ENCODE measurements at places on chromosomes 6 and 20. TPM values are rescaled to one million over a fixed set of nuclear protein-coding genes. Genes with fewer than 3 reads are reported as not detected.

Gene RFX6
- not detected for total RNA-seq

Gene LPA
- not detected for total RNA-seq

Gene MEA1
- 37.4 TPM for total RNA-seq

Gene PBOV1
- not detected for total RNA-seq

Gene TEAD3
- 0.17 TPM for total RNA-seq

Gene OPRM1
- total RNA-seq, result not detected

Gene PTCRA
- total RNA-seq, result not detected

Gene TMEM244
- total RNA-seq, result not detected

Gene KCNK5
- not detected for total RNA-seq

Gene ZBTB12
- total RNA-seq, result 2.8 TPM

Gene EYA2
- 0.11 TPM for total RNA-seq

Gene SLC22A2
- not detected for total RNA-seq

Gene MTFR2
- total RNA-seq, result 0.54 TPM

Gene ACTL10
- total RNA-seq, result 0.95 TPM

Gene OPN5
- total RNA-seq, result not detected

Gene KCNQ5
- under 0.01 TPM for total RNA-seq

Gene ARG1
- 0.43 TPM for total RNA-seq

Gene MCM8
- 4.0 TPM for total RNA-seq

Gene C2
- 0.17 TPM for total RNA-seq

Gene SIRPD
- total RNA-seq, result not detected

Gene MATN4
- total RNA-seq, result under 0.01 TPM

Gene TSPO2
- not detected for total RNA-seq

Gene RAB44
- total RNA-seq, result not detected

Gene CDH4
- total RNA-seq, result 0.11 TPM

Gene SMOC2
- total RNA-seq, result not detected

Gene SMLR1
- not detected for total RNA-seq

Gene ZSCAN23
- 2.5 TPM for total RNA-seq

Gene SLC17A3
- not detected for total RNA-seq

Gene TRAPPC3L
- 0.11 TPM for total RNA-seq

Gene LINC00237
- not detected for total RNA-seq

Gene COL12A1
- 1.7 TPM for total RNA-seq

Gene NUS1
- 15.9 TPM for total RNA-seq

Gene CD83
- total RNA-seq, result 3.7 TPM

Gene BCAS4
- 0.52 TPM for total RNA-seq

Gene PROKR2
- total RNA-seq, result not detected

Gene PHACTR1
- 0.77 TPM for total RNA-seq

Gene TNF
- total RNA-seq, result not detected

Gene CASS4
- 0.22 TPM for total RNA-seq

Gene PKIG
- total RNA-seq, result 193 TPM

Gene LAMA4
- 536 TPM for total RNA-seq

Gene NUDT3
- total RNA-seq, result 35.3 TPM

Gene DNPH1
- 44.8 TPM for total RNA-seq

Gene LYRM2
- 15.9 TPM for total RNA-seq

Gene OTOR
- not detected for total RNA-seq

Gene FAM50B
- 5.3 TPM for total RNA-seq

Gene IP6K3
- not detected for total RNA-seq

Gene TBXT
- total RNA-seq, result not detected

Gene DTNBP1
- total RNA-seq, result 10.8 TPM

Gene MYL9
- 0.34 TPM for total RNA-seq

Gene PDE7B
- 4.5 TPM for total RNA-seq

Gene SIRPB1
- 2.8 TPM for total RNA-seq

Gene OVOL2
- not detected for total RNA-seq
